ENCODE measurements at places on chromosomes 7 and 10.

DNA sequence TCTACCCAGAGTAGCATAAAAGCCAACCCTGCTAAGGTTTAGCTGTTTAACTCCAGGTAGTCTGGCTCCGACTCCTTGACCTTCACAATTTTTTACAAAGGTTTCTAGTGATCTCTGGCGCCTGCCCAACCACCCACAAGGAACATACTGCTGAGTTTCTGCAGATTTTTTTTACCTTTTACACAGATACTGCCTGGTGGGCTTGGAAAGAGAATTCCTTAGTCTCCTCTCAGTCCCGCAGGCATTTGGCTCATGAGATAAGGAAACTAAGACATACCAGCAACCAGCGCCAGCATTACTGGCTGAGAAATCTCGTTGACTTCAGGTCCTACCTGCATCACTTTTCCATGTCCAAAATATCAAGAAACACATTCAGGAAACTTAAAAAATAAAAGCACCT is 51.1 kb upstream of the LYZL1 start:
- no peak for DNase-seq

DNA sequence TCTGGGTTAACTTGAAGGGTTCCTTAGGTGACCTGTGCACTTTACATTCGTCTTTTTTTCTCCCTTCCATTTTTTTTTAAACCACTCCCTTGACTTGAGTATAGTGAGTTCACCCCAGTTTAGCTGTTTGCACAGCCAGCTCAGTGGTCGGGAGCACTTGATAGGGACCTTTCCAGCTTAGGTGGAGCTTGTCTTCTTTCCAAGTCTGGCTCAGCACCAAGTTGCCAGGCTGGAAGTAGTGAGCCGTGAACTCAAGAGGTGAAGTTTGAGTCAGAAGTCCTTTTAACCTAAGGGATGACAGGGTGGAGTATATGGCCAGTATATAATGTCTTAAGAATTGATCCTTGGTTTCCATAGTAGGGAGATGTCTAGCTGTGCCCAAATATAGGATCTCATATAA is 7.2 kb downstream of the DNAH11 start:
- no peak for DNase-seq

- peak; percentile 15 for DNase-seq
Observed at GRCh38 chr10:121519901-121520493, 78.2 kb downstream of the FGFR2 start.

GRCh38 chr10:93437086-93437945 is 44.8 kb downstream of the MYOF start:
- peak; percentile 30 for DNase-seq

GRCh38 chr7:74240482-74240881 is 13.7 kb downstream of the RFC2 start:
- no peak for DNase-seq

GRCh38 chr10:125756853-125757487 is 18.7 kb downstream of the MMP21 start:
- no peak for DNase-seq

DNA sequence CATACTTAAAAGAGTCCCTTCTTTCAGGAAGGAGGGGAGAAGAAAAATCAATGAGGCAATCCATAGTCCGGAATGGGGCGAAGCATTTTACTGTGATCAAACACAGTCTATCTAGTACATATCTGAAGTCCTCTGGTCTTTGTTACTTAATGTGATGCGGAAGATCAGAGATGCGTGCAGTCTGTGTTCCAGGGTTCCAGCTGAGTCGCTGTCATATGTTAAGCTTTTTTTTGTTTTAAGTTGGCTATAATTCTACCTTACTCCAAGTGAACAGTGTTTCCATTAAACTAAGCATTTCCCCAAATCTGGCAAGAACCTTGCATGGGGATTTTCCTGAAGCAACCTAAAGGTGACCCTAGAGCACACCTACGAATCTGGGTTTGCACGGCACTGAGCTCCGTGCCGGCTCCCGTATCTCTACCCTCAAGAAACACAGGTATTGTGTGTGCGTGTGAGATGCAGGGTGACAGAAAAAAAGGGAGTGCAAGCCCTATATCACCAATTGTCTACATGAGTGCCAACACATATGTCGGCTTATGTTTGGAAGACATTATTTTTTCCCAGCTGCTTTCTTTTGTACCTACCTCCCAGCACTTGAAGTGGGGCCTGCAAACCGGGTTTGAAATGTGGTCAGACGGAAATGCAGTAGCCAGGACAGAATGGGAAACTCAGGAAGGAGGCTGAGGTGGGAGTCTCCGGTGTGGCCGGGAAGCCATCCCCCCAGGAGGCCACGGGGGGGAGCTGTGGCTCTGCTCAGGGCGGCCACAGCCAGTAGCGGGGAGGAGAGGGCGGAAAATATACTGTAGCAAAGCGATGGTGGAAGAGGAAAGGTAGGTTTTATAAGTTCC is 435.8 kb upstream of the MGMT start:
- DNase-seq = peak; percentile 78

GRCh38 chr10:132563485-132564248 is 26.1 kb downstream of the INPP5A start:
- no peak for DNase-seq

GRCh38 chr10:78618050-78618449 is 450.7 kb upstream of the ZMIZ1 start:
- no peak for DNase-seq

DNA sequence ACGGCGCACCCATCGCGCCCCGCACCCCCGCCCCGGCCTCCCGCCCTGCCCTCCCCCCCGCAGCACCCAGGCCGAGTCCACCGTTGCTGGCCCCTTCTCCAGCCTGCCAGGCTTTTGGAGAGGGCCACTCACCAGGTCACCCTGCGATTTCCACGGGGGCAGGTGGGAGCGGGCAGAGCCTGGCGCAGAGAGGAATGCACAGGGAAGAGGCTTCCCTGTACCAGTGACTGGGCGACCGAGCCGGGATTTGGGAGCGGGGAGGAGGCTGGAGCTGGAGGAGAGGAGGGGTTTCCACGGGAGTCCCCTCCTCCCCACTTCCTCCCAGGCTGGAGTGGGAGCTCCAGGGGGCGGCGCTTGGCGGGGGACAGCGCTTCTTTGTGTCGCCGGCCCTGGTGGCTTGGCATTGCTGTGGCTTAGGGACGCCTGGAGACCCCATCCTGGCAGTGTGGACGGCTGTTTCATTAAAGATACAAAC is 19.3 kb downstream of the TCAF1 start:
- DNase-seq = peak; percentile 85

GRCh38 chr7:132398253-132398925 is 177.9 kb downstream of the PLXNA4 start:
- peak; percentile 20 for DNase-seq

DNA sequence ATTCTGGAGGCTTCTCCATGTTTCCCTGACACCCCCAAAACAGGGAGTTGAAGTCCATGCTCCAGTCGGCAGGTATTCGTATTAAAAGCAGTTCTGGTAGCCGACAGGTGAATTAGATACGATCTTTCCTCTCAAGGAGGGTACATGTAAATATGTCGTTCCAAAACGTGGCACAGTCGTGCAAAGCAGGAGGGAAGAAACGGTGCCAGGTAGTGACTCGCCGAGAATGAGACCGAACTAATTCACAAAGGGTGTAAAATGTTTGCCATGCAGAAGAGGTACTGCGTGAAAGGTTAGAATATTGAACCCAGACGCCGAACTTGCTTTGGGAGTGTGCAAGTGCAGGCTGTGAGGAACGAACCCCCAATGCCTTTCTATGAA is 483 bp downstream of the EDRF1 start:
- no peak for DNase-seq

GRCh38 chr10:15877836-15878576 is 17.7 kb upstream of the MINDY3 start:
- no peak for DNase-seq

DNA sequence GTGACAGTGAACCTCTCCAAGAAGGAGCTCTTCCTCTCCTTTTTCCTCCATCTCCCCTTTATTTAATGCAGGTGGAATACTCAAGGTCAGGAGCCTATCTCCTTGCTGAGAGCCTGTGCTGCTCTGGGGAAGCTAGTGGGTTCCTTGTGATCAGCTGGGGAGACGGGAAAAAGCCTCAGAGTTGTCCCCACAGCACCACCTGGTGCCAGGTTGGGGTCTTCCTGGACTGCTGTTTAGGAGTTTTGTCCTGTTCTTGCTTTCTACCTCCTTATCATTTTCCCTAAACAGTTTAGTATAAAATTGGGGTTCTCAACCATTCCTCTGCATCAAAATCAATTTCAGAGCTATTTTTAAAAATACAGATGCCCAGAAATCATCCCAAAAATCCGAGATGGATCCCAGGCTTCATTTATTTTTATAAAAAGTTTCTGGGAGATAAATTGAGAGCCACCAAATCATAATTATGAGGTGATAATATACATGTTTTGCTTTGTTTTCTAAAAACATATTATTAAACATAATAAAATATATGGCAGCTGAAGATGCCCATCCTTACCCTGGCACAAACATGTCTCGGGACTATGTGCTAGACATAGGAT is 44.3 kb downstream of the MACC1 start:
- peak; percentile 63 for DNase-seq

DNA sequence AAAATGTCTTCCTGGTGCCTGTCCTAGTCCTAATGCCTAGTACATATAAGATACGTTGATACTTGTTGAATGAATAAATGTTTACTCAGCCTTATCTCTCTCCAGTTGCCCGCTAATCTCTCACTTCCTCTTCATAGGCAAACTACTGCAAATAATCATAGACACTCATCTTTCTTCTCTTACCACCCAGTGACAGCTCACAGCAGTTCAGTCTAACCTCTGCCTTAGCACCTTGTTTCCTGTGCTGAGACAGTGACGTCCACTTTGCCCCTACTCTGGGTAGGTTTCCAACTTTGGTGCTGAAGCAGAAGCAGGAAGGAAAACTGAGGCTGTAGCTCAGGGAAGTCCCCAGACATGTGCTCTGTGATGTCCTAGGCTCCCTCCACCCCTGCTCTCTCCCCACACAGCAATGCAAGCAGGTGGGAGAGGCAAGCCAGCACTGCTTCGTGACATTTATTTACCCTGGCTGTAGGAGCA is 45.5 kb upstream of the RHOBTB1 start:
- no peak for DNase-seq
